ENCODE measurements at places on chromosomes 1 and 21.

GRCh38 chr1:152917794-152918193 lies 9.4 kb downstream of the IVL start:
- DNase-seq, result no peak

DNA sequence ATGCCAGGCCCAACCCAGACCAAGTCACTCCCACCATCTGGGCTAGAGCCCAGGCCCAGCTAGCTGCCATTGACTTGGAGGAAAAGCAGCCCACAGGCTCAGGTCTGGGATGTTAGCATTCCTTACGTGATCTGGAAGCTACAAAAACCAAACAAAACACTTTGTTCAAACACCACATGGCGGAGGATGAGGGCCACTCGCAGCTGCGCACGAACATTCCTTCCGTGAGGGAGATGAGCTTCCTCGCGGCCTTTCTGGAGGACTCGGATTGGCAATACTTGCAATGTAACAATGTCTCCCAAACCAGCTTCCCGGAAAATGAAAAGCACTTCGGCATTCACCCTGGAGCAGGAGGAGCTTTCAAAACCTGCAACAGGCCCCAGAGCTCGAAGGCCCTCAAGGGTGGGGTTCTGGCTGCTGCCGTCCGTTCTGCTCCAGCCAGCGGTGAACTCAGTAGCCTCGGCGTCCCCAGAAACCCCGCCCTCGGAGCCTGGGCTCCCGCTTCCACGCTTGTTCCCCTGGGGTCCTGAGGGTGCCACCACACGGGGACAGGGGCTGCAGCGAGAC lies 40.5 kb downstream of the COL6A1 start:
- DNase-seq, result no peak

DNA sequence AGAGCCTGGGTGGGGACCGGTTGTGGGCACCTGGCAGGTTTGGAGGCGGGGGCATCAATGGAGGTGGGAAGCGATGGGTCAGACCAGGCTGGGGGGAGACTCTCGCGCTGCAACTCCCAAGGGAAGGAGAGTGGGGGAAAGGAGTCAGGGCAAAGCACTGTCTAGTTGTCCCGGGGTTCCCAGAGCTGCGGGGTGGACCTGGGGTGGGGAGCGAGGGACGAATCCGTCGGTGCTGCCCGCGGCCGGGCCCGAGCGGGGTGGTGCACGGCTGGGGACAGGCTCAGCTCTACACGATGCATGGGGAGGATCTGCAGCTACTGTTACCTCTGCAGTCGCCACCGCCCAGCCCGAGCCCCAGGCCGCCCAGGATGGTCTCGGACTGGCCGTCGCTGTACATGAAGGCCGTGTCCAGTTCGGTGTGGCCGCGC lies 427 bp downstream of the AKR7A2 start:
- no peak for DNase-seq

- DNase-seq, result no peak
Observed at GRCh38 chr1:234970731-234971476, 157.7 kb downstream of the TOMM20 start.

All from activated CD4-positive, alpha-beta T cell treated with anti-CD3 and anti-CD28 coated beads, Interleukin-2, amount 50 U/mL, for 4 hours (primary cell).